ENCODE measurements at places on chromosomes 16 and 17.
A peak's percentile ranks its signal among the peaks of the same experiment; 100 is the strongest.

- DNase-seq: peak; percentile 80
Observed at GRCh38 chr16:70706948-70707465, 21.2 kb upstream of the MTSS2 start.

- no peak for DNase-seq
Observed at GRCh38 chr17:38892620-38893019, 22.8 kb downstream of the LASP1 start.

GRCh38 chr17:38428643-38429371 is 543 bp downstream of the ARHGAP23 start:
- peak; percentile 63 for DNase-seq

GRCh38 chr17:79085154-79085920 is 10.7 kb downstream of the ENGASE start:
- no peak for DNase-seq

DNA sequence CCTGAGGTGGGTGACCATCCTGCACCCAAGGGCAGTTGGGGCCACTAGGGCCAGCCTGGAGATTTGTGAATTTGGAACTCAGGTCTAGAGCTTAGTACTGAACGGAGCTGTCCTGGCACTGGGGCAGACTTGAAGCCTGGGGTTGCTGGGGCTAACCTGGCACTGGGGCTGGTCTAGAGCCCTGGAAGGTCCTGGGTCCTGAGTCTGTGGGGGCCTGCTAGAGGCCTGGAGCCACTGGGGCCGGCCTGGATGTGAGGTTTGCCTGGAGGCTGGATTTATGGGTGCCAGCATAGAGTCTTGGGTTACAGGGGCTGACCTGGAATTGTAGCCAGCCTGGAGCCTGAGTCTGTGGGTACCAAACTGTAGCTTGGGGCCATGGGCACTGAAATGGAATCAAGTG is 1216.9 kb downstream of the CDH11 start:
- DNase-seq: no peak

DNA sequence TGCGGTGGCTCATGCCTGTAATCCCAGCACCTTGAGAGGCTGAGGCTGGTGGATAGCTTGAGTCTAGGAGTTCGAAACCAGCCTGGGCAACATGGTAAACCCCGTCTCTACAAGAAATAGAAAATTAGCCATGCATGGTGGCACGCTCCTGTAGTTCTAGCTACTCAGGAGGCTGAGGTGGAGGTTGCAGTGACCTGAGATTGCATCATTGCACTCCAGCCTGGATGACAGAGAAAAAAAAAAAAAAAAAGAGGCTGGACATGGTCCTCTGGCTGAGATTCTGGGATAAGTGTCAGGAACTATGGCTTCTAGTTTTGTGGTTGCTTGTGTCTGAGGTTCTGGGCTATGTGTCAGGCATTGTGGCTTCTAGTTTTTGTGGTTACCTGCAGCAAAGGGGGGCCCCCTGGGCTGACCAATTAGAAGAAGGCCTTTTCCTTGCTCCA is 7.0 kb downstream of the KSR1 start:
- DNase-seq: no peak

GRCh38 chr17:78643326-78643725 is 66.1 kb upstream of the DNAH17 start:
- no peak for DNase-seq

DNA sequence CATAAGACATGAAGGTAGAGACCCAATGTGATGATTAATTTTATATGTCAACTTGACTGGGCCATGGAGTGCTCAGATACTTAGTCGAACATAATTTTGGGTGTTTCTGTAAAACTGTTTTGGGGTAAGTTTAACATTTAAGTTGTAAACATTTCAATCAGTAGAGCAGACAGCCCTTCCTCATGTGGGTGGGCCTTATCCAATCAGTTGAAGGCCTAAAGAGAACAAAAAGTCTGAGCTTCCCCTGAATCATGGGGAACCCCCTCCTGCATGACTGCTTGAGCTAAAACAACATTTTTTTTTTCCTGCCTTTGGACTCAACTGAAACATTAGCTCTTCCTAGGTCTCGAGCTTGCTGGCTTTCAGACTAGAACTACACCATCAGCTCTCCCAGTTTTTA is 327.3 kb upstream of the SOX9 start:
- DNase-seq: peak; percentile 2

- peak; percentile 83 for DNase-seq
Observed at GRCh38 chr17:5078106-5079028, at the start of gene ZFP3. Gene ZFP3, plus strand, starts transcription at chr17:5078467. Its CDS starts 13,038 bp downstream, at chr17:5091505.
